ENCODE measurements at places on chromosomes 12 and 14. TPM values are rescaled to one million over a fixed set of nuclear protein-coding genes. Genes with fewer than 3 reads are reported as not detected.

The TAC3 gene
- not detected for total RNA-seq

The TUNAR gene
- total RNA-seq: not detected

The TPCN1 gene
- 58.7 TPM for total RNA-seq

The PHLDA1 gene
- total RNA-seq: 6.7 TPM

The TPPP2 gene
- 0.86 TPM for total RNA-seq
